ENCODE measurements at places on chromosomes 6 and 20.

- DNase-seq: no peak
Observed at GRCh38 chr6:1503811-1504210, 105.9 kb upstream of the FOXC1 start.

DNA sequence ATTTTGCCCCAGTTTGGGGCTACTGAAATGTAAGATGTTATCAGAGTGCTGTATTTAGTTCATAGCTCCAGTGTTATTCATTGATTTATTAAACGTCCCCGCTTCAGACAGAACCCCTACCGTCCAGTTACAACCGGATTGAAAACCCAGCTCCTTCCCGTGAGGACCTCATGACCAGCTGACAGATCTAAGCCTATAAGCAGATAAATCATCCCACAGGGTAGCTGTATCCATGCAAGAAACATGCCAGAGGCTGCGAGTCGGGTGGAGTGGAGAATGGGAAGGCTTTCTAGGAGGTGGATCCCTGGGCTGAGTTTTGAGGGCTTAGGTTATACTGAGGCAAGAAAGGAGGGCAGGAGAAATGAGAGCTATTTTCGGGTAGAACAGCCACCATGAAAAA lies 260.0 kb downstream of the ARID1B start:
- no peak for DNase-seq

GRCh38 chr20:46142124-46142523 lies 24.0 kb downstream of the CD40 start:
- no peak for DNase-seq

GRCh38 chr6:55562318-55562717 lies 16.7 kb downstream of the HMGCLL1 start:
- no peak for DNase-seq

DNA sequence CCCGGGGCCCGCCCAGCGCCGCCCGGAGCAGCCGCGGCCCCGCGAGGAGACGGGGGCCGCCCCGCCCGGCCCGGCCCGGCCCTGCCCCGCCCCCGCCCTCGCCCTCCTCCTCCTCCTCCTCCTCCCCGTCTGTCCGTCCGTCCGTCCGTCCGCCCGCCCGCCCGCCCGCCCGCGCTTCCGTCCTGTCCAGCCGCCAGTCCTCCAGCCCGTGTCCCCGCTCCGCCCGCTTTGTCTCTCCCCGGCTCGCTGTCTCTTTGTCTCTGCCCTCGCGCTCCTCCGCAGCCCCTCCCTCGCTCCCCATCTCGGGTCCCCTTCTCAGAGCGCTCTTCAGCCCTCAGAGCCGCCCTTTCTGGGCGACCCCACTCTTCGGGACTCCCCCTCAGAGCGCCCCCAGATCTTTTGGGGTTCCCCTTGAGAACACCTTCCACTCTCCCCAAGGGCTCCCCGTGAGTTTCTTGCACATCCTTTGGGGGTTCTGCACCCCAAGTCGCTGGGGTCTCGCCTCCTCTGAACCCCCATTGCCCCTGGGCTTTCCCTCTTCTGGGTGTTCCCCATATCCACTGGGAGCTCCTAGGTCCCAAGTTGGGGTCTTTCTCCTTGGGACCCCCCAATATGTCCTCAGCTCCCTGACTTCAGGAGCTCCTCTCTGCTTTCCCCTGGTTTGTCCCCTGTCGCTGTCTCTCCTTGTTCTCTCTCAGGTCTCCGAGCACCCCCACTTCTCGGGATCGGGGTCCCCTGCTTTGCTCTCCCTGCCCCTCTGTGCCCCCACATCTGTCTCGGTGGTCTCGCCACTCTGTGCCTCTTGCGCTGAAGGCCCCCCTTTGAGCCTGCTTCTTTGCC lies 79.5 kb upstream of the MYL9 start:
- no peak for DNase-seq

GRCh38 chr6:1802491-1803395 lies 193.0 kb downstream of the FOXC1 start:
- no peak for DNase-seq

GRCh38 chr6:162379757-162380409 lies 347.7 kb downstream of the PRKN start:
- DNase-seq: no peak

- DNase-seq: no peak
Observed at GRCh38 chr6:56860475-56860874, 94.4 kb upstream of the BEND6 start.

- no peak for DNase-seq
Observed at GRCh38 chr20:17645010-17645409, 37.0 kb downstream of the RRBP1 start.

DNA sequence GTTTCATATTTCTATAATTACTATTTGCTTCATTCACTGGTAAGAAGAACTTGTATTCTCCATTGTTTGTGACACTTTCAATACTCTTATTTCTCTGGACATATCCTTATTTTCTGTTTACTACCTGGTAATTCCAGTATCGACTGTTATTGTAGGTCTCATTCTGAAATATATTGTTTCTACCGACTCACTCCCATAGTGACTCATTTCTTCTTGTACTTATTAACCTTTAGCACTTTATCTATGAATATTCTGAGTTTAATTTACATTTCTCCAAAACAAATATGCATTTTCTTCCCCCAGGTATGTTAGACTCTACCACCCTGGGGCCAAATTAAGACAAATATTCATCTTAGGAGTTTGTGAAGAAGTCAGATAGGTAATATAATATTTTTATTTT lies 164.5 kb upstream of the BTBD3 start:
- DNase-seq: no peak

DNA sequence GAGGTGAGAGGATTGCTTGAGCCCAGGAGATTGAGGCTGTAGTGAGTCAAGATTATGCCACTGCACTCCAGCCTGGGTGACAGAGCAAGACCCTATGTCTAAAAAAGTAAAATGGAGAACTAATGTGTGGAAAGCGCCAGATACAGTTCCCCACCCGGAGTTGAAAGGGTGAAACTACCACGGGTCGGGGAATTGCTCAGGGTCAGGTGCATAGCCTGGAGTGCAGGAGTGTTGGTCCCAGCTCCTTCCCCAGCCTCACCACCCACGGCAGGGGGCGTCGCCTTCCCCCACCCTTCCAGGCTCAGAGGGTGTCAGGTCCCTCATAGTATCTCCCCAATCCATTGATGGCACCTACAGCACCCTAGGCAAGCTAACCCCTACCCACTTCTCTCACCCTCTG lies 26.1 kb downstream of the C20orf203 start:
- no peak for DNase-seq

DNA sequence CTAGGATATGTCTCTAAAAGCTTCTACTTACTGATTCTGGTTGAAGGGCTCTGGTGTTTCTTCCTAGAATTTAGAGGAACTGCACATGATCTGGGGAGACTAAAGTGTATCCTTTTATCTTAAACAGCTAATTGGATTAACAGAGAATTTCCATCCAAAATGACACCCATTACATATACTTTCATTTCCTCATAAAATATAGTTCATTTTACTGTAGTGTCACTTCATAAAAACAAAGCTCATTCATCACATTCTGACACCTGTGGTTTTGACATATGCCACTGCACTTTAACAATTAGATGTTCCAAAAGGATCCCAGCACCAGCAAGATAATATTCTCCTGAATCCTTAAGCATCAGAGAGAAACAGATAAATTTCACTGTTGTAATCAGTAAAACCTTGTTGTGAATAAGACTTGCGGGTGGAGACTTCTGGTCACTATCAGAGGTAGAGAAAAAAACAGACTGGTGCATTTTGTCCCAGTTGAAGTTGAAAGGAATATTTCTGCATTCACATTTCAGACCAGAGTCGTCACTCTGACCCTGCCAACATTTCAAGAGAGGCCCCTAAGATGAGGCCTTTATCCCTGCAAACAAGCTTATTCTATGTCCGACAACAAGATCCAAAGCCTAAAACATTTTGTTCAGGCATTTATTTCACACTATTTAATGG lies 175.3 kb upstream of the BMP5 start:
- DNase-seq: no peak

- peak; percentile 68 for DNase-seq
Observed at GRCh38 chr6:119148098-119148824, 69.8 kb upstream of the FAM184A start.

- DNase-seq: no peak
Observed at GRCh38 chr6:43172104-43173007, 1.3 kb downstream of the SRF start.

DNA sequence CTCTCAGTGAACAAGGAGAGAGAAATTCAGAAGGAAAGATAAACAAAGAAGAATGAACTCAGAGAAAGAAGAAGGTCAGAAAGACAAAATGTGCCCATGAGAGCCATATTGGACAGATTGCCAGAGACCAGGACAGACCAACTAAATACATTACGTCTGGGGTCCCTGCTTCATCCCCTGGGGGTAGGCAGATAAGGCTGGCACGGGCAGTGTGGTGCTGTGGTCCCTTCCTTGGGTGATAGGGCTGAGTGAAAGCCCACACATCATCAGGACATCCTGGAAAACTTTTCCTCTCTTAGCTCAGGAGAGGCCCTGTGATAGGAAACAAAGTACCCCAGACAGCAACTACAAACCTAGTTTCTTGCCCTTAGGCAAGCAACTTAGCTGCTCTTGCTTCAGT lies 13.2 kb upstream of the ARMC12 start:
- no peak for DNase-seq

DNA sequence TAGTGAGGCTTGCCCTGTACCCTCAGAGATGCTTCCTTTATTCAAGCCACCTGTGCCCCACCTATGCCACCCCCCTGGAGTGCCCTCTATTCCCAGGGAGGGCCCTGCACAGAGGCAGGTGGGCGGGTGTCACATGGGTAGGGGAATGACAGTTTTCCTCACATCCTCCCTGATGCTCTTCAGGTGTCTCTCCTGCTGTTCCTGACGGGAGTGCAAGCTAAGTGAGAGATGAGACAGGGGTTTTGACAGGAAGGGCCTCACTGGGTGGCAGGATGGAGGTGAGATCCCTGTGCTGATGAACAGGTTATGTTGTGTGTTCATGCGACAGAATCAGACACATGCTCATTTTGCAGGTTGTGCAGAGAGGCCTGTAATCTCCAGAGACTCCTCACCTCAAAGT lies 164.1 kb upstream of the CHD6 start:
- no peak for DNase-seq

GRCh38 chr6:112221981-112222852 lies 32.1 kb downstream of the LAMA4 start:
- DNase-seq: no peak

DNA sequence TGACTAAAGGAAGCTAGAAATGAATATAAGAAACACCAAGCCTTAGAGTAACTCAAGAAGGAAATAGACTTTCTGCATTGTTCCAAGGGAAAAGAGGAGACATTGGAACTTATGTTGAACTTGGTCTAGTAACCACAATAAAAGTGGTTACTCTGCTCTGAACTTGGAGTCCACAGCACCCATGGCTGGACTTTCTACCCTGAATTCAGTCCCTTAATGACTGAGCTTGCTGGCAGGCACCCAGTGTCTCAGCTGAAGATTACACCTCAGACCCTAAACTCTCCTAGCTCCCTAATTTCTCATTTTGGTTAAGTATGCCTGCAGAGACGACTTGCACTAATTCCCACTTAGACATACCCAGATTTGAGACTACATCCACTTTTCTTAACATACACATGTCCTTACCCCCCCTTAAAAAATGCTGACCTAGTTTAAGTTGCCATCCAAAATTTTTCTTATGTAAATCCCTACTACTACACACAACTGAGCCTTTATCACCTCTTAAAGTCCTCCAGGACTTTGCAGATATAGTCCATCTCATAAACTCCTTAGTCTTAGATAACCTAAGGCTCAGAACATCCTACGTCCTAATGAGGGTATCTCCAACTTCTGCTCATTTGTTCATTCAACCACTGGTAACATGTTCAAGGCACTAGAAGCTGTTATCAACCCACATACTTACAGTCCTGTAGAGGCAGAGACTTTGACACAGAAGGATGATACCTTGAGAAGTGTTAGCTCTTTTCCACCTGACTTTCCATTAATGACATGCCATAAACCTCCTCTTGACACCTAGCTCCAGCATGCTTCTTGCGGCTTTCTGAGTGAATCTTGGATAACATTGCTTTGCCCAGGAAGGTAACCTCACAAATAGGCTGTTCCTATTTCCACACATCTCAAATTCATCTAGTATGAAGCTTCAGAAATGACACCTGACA lies 129.8 kb downstream of the ALDH8A1 start:
- no peak for DNase-seq

GRCh38 chr6:52050051-52050405 lies 37.4 kb downstream of the PKHD1 start:
- no peak for DNase-seq

GRCh38 chr6:43949551-43949991 lies 177.7 kb downstream of the MRPL14 start:
- no peak for DNase-seq

GRCh38 chr6:135256866-135257265 lies 75.8 kb downstream of the MYB start:
- no peak for DNase-seq

DNA sequence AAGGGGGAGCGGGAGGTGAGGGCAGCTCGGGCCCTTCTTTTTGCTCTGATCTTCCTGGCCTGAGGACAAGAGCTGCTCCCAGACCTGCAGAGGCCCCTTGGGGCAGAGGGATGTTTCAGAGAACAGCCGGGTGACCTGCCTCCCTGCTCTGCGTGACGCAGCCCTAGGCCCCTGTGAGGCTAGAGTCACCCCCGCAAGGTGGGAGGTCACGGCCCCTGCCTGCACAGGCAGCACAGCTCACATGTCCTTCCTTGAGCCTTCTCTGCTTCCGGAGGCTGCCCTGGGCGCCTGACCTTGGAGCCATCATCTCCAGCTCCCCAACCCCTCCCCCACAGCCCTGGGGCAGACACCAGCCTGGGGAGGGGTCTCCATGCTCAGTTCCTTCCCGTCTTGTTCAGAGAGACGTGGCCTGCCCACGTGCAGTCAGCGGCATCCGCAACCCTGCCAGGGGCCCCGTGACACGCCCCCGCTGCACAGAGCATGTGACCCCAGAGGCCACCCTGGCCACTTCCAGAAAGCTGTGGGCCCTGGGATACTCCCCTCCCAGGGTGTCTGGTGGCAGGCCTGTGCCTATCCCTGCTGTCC lies at the start of gene BIRC7:
Gene BIRC7, plus strand, starts transcription at position 507 of the 585 bp plus-strand sequence. CDS start 192 bp downstream, outside the sequence.
- no peak for DNase-seq

GRCh38 chr6:105250533-105250932 lies 70.7 kb upstream of the POPDC3 start:
- no peak for DNase-seq

DNA sequence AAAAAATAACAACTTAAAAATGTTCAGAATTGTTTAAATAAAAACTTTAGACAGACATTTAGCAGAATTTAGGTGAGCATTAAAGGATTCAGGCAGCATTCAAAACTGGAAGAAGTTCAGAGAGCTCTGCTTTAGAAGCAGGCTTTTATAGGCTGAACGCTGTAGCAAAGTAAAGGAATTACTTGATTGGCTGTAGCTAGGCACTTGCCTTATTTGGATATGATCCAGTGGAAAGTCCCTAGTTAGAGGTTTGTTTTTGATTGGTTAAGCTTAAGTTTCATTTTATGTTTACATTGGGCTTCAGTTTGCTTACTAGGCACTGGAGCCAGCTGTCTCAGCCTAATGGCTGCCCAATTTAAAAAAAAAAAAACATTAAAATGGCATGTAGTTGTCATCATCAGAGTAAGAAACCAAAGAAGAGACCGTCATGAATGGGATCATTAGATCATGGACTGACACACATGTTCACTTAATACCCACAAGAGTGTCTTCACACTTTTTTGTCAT lies 65.1 kb downstream of the CBFA2T2 start:
- DNase-seq: peak; percentile 93
